ENCODE measurements at places on chromosomes 6 and 20.

DNA sequence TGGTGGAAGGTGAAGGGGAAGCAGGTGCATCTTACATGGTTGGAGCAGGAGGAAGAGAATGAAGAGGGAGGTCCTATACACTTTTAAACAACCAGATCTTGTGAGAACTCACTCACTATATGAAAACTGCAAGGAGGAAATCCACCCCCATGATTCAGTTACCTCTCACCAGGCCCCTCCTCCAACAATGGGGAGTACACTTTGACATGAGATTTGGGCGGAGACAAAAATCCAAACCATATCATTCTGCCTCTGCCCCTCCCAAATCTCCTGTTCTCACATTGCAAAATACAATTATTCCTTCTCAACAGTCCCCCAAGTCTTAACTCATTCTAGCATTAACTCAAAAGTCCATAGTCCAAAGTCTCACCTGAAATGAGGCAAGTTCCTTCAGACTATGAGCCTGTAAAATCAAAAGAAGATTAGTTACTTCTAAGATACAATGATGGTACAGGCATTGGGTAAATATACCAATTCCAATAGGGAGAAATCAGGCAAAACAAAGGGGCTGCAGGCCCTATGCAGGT is 60.5 kb downstream of the EDN1 start:
- DNase-seq: no peak

DNA sequence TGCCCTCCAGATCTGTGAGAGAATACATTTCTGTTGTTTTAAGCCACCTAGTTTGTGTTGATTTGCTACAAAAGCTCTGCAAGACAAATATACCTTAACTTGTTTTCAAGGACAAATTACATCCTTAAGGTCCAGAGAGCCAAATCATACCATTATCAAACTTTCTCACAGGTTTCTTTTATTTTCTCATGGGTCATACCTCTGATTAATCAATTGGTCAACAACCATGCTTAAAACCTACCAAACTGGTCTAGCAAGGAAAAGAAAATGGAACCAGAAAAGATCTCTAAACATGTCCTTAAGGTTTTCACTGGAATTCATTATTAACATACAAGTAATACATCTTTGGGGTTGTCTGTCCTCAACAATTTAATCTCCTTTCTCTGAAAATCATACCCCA is 535.0 kb downstream of the CD83 start:
- DNase-seq: no peak

GRCh38 chr6:158756977-158757752 is 62.0 kb downstream of the EZR start:
- DNase-seq: no peak

DNA sequence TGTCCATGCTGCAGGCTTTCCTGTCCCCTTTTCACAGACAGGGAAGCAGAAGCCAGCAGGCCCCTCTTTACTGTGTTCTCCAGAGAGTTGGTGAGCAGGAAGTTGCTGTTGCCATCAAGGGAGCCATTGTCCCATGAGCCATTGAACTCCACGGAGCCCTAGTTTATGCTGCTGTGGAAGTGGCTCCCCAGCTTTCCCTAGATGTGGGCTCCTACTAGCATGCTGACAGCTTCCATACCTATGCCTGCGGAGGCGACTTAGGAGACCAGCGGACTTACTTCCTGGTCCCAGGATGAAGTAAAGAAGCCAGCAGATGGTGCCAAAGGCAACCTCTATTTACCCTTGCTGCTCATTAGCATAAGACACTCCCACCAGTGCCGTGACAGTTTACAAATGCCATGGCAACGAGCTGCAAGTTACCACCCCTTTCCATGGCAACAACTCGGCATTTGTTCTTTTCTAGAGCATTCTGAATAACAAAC is 30.8 kb upstream of the FKBP1A start:
- no peak for DNase-seq

DNA sequence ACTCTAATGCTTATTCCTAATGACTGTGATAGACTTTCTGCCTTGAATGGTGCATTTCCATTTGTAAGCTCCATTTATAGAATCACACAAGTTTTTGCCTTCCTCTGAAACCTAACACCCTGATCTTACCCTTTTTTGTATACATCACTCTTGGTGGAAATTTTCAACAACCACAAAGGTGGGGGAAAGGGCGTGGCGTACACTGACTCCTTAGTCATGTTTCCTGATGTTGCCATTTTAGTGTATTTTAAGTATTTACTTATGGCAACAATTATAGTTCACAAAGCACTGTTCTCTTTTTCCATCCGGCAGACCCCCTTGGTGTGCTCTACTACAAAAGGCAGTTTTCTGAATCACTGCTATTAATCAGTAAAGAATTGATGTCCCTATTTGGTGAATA is 92.0 kb downstream of the ATXN1 start:
- DNase-seq: peak; percentile 57

GRCh38 chr6:155422635-155423034 is 33.0 kb downstream of the NOX3 start:
- no peak for DNase-seq

DNA sequence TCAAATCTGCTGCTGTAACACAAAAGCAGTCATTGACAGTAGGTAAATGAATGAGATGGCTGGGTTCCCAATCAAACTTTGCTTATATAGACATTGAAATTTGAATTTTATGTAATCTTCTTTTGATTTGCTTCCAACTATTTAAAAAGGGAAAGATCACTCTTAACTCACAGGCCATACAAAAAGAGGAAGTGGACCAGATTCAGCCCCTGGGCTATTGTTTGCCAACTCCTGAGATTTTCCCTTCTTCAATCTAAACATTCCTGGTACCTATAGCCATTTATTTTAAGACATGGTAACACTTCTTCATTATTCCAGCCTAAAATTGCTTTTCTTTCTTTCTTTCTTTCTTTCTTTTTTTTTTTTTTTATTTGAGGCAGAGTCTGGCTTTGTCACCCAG is 260.6 kb downstream of the TFAP2A start:
- no peak for DNase-seq

DNA sequence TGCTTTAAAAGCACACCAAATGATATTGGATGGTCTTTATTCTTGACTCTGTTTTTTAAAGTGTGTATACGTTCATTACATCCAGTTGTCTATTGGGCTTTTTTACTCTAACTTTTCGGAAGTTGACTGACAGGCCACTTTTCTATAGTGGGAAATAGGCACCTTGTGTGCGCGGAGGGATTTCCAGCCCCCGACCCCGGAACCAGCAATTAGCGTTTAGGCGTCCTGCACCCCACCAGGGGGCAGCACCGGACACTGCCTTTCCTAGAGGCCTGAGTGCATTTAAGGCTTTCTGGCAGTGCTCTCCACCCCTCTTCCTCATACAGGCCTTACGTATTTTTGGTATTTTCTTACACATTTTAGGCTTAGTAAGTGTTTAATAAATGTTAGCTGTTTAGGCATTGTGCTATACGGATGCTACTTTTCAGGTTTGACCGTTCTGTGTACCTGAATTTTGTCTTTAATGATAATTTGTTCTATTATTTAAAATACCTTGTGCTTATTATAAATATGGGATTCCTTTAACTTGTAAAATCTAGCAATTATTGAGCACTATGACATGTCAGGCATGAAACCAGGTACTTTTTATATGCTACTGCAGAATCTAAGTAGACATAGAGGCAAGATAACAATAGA is 231.8 kb downstream of the BCKDHB start:
- DNase-seq: peak; percentile 65

DNA sequence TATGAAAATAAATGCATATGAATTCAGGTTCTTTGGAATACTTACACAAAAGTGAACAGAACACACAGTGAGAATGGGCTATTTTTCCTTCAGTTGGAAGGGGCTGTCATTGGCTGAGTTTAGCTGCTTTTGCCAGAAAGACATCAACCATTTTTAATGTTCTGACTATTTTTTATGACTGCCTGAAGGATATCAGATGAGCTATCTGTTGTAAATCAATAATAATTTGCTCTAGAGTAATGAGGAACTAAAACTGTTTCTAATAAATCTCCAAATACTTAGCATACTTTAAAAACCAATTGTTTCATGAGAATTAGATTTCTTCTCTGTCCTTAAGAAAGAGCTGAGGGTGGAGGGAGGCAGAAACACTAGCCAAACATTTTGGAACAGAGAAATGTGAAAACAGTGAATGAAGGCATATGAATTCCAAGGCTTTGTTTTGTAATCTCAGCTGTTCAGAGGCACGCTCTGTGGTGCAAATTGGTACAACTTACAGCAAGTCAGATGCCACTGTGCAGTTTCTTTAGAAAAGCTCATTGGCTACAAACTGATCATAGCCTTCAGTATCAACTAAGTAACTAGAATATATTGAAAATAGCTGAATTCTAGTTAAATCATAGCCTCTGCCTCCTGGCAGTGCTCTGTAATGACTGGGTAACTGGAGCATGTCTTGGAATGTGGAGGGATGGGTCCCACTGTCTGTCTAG is 228.9 kb upstream of the JAG1 start:
- no peak for DNase-seq

DNA sequence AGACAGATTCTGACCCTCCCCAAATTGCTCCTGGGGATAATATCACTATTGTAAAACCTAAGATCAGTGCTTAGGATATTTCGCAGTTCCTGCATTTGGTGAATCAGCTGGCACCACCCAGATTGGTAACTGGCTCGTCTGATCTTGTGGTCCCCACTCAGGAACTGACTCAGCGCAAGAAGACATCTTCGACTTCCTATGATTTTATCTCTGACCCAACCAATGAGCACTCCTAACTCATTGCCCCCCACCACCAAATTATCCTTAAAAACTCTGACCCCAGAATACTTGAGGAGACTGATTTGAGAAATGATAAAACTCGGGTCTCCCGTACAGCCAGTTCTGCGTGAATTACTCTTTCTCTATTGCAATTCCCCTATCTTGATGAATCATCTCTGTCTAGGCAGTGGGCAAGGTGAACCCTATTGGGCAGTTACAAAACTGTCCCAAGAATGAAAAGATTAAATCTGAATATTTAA is 55.7 kb upstream of the PRND start:
- DNase-seq: peak; percentile 35

DNA sequence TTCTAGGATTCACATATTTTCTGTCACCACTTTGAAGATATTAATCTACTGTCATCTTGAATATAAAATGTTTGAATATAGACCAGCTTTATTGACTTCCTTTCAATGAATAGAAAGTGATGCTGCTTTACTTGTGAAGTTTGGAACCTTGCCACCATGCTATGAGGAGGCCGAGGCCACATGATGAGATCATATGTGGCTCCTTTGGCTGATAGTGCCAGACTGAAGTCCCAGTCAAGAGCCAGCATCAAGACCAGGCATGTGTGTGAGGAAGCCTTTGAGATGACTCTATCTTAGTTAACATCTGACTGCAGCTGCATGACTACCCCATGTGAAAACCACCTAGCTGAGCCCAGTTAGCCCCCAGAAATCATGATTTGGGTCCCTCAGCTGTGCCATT is 169.5 kb downstream of the OTOR start:
- DNase-seq: no peak

GRCh38 chr20:44646641-44647274 is 4.7 kb downstream of the ADA start:
- DNase-seq: no peak

DNA sequence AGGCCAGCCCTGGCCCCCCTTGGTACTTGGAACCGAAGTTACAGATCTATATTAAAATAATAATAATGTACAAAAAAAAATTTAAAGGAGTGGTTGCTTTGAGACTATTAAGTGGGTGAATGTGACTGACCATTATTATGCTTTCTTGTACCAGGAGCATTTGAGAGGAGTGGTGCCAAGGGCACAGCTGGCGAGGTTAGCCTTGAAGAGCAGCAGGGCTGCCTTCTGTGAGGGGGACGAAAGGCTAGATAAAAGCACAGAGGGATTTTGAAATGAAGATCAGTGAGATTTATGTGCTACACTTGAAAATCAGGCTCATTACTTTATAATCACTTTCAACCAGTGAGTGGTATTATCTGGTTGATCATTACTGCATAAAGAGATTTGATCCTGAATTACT is 48.6 kb downstream of the FIG4 start:
- no peak for DNase-seq

DNA sequence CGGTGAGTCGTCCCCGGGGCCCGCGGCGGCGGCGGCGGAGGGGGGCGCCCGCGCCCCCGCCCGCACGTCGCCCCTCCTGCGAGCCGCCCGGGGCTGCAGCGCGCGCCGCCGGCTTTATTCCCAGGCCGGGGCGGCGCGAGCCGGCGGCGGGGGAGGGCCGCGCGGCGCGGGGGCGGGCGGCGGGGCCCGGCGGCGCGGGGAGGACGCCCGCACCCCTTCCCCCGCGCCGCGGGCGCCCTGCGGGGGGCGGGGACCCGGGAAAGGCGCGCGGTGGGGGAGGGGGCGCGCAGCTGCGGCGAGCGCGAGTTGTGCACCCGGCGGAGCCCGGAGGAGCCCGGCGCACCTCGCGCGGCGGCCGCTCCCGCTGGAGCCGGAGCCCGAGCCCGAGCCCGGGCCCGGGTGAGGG is 646 bp downstream of the HMGA1 start:
- no peak for DNase-seq

DNA sequence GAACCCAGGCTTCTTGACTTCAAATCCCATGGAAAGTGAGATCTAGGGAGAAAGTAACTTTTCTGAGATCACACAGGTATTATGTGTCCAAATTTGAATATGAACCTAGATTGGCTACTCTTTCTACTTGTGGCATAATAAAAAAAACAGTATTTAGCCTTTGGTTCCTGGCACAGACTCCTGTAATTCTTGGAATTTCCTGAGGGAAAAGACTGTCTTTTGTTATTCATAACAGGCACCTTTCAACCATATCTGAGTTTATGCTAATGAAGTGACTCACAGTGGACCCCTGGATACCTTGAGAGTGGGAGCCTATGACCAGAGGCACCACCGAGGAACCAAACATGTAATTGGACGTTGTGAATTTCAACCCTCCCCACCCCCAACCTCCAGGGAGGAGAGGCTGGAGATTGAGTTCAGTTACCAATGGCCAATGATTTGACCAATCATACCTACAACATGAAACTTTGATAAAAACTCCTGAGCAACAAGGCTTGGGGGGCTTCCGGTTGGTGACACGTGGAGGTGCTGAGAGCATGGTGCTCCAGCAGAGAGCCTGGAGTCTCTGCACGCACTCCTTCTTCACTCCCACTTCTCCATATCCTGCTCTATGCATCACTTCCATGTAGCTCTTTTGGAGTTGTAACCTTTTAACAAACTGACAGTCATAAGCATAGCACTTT is 48.8 kb downstream of the LAMA4 start:
- no peak for DNase-seq

GRCh38 chr6:21265034-21265729 is 328.4 kb upstream of the SOX4 start:
- no peak for DNase-seq

- DNase-seq: no peak
Observed at GRCh38 chr20:41719151-41719550, 101.0 kb upstream of the CHD6 start.

- DNase-seq: no peak
Observed at GRCh38 chr6:163759542-163759941, 345.0 kb downstream of the QKI start.

GRCh38 chr6:25341923-25342619 is 62.9 kb downstream of the CARMIL1 start:
- no peak for DNase-seq

Data from stimulated activated CD4-positive, alpha-beta T cell treated with anti-CD3 and anti-CD28 coated beads, Interleukin-4, amount 100 ng/mL, for 48 hours (primary cell).